ENCODE measurements at places on chromosomes 3 and 15.

DNA sequence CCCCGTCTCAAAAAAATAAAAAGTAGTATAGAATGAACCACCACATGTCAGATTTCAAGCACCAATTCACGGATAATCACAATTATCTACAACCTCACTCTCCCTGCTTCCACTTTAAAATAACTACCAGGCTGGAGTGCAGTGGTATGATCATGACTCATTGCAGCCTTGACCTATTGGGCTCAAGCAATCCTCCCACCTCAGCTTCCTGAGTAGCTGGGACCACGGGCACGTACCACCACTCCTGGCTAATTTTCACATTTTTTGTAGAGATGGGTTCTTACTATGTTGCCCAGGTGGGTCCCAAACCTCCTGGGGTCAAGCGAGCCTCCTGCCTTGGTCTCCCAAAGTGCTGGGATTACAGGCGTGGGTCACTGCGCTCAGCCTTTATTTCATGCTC, 38.1 kb upstream of the LDHAL6B start:
- no peak for DNase-seq

DNA sequence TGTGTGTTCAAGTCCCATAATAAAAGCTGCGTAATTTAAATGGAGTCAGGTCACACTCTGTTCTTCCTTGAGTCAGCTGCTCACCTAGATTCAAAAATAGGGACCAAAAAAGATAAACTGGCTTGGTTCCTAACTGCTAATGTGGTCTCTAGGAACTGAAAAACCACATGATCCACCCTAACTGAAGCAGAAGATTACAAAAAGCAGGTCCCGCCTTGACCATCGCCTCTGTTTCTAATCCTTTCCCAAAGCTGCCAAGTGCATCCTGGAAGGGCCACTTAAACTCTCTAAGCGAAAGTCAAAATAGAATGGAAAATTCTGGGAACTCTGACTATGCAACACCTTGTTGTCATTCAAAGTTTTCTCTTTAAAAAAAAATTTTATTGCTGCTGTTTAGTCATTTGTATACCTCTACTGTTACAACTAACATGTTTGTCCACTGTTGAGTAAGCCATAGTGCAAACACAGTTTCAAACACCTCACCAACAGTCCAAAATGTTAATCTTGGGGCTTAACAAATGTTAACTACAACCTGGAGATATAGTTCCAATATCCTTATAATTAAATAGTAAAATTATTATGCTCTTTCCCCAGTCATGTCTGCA, 88.9 kb upstream of the THBS1 start:
- DNase-seq: no peak

DNA sequence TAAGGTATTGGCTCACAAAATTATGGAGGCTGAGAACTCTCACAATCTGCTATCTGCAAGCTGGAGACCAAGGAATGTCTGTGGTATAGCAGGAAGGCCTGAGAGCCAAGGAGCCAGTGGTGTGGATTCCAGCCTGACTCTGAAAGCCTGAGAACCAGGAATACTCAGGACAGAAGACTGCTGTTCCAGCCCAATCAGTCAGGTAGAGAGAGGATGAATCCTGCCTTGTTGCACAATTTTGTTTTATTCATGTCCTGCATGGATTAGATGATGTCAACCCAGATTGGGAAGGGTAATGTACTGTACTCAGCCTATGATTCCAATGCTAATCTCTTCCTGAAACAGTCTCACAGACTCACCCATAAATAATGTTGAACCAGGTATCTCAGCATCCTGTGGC, 312.4 kb upstream of the KCNMB2 start:
- no peak for DNase-seq

DNA sequence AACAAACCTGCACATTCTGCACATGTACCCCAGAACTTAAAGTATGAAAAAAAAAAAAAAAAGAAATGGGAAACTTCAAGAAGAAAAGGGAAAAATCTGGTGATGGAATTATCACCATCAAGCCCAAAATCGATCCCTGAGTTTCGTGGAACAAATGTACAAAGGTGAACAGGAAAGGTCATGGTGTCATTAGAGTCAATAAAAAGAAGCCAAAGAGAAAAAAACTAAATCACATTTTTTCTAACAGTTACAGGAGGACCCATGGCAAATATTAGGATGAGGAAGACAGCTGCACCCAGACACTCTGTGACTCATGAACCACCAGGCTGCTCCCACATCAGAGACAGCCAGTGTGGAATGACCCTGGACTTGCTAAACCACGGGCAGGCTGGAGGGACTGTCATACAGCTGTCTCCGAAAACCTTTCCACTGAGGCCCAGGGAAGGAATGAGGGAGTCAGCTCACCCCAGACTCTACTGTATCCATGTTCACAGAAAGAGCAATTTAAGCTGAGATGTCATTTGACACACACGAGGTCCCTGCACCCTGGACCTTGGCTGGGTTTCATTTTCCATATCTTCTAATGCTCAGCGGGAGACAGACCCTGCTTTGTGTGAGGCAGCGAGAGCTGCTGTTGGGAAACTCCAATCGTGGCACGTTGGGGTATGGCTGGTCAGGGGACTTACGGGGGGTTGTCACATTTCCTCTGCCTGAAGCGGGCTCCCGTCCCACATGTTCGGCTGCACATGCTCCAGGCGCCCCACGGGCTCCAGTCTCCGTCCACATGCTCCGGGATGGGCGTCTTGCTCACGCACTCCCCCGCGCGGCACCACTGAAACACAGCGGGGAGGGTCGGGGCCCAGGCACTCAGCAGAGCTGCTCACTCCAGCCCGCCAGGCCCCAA, 210.2 kb downstream of the ADAMTS17 start:
- no peak for DNase-seq

All from HCT116 (cell line).